Fibroblast of skin of left biceps (primary cell): ENCODE measurements at places on chromosomes 1 and 21.

DNA sequence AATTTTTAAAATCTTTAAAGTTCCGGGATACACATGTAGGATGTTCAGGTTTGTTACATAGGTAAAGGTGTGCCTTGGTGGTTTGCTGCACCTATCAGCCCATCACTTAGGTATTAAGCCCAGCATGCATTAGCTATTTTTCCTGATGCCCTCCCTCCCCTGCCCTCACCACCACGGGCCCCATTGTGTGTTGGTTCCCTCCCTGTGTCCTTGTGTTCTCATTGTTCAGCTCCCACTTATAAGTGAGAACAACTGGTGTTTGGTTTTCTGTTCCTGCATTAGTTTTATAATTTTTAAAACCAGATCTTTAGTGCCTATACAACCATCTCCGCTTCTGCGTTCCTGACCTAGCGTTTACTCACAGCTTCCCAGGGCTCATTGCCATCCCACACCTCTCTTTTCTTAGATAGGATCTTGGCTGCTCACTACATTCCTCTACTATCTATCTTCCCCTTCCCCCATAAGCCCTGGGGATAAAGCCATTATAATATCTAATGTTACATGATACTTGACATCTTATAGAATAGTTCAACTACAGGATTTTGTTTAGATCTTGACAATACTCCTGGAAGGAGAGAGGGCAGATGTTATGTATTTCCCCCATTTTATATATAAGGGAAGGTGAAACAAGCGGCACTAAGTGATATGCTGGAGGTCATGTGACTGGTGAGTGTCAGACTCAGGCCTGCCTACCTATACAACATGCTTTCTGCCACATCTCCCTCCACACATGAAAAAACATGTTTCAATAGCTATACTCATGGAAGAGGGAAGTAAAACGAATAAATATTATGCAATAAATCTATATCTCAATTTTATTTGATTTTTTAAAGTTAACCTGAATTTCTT lies 52.3 kb upstream of the DNAJC6 start:
- no peak for DNase-seq

DNA sequence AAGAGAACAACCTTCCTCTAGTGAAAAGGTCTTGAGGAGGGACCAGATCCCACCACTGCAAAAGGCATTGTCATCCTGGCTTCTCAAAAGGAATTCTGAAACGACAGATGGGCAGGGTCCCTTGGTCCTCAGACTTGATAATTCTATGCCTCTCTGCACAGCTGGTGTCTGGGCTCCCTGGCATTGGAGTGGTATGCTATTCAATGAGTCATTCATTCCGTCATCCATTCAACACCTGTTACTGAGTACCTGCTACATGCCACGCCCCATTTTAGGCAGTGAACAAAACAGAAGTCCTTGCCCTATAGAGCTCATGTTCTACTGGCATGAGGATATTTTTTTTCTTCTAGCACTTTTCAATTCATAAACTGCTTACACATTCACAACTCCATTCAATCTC lies 45.8 kb upstream of the HMGB4 start:
- DNase-seq = no peak

GRCh38 chr1:204222006-204222763 lies 8.4 kb upstream of the GOLT1A start:
- DNase-seq = no peak

- no peak for DNase-seq
Measured at GRCh38 chr1:200783926-200784325, 45.2 kb downstream of the CAMSAP2 start.

- DNase-seq = no peak
Measured at GRCh38 chr1:26025060-26025459, 3.5 kb downstream of the EXTL1 start.

GRCh38 chr1:166999500-167000055 lies 10.5 kb downstream of the MAEL start:
- DNase-seq = no peak

GRCh38 chr21:37921091-37921490 lies 4.8 kb upstream of the KCNJ6 start:
- no peak for DNase-seq

GRCh38 chr1:2534687-2535441 lies 4.8 kb upstream of the HES5 start:
- DNase-seq = no peak

DNA sequence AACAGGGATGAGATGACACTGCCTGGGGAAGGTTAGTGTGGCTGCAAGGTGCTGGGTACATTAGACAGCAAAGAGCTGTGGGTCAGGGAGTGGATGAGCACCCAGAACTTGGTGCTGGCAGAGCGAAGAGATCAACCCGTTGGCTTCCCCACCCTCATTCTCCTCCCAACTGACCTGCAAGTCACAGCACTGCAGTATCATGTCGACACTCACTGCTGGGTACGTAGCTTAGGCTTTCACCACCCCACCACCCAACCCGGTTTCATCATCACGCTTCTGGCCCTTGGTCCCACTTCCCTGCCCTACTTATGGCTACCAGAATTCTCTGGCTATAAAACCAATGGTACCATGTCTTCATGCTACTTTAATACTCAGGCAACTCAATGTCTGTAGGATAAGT lies 73.6 kb upstream of the LYST start:
- DNase-seq = no peak

DNA sequence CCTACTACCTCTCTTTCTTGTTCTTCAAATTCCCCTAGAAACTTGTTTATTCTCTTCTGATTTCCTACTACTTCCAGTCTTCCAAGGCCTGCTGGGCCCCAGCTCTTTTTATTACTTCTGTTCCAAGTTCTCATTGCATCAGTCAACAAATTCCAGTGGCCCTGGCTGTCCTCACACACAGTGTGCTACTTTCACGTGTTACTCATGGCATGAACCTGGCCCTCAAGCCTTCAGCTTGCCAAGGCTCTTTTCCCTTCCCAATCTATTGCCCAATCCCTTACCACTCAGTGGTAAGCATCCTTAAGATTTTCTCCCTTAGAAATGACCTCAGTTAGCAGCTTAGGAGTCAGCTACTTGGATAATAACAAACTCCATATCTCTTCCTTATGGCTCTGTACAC lies 613.5 kb downstream of the LMO4 start:
- DNase-seq = no peak

- DNase-seq = no peak
Measured at GRCh38 chr1:61081686-61082310, 563 bp upstream of the NFIA start.

DNA sequence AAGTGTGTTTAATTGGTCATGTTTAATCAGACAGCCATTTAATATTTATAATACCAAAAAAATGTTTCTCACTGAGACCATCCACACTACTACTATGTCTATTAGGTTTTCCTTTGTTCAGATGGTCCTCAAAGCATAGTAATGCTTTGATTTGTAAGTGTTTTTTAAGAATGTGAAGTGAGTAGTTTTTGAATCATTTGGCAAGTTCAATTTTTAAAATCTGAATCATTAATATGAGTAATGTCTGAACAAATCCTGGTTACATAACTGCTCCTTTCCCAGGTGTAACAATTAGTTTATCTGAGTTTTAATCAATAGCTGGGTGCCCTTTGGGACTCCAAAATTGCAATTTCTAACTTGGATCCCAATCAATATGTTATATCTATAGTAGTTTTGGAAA lies 23.5 kb upstream of the RPL5 start:
- DNase-seq = no peak

DNA sequence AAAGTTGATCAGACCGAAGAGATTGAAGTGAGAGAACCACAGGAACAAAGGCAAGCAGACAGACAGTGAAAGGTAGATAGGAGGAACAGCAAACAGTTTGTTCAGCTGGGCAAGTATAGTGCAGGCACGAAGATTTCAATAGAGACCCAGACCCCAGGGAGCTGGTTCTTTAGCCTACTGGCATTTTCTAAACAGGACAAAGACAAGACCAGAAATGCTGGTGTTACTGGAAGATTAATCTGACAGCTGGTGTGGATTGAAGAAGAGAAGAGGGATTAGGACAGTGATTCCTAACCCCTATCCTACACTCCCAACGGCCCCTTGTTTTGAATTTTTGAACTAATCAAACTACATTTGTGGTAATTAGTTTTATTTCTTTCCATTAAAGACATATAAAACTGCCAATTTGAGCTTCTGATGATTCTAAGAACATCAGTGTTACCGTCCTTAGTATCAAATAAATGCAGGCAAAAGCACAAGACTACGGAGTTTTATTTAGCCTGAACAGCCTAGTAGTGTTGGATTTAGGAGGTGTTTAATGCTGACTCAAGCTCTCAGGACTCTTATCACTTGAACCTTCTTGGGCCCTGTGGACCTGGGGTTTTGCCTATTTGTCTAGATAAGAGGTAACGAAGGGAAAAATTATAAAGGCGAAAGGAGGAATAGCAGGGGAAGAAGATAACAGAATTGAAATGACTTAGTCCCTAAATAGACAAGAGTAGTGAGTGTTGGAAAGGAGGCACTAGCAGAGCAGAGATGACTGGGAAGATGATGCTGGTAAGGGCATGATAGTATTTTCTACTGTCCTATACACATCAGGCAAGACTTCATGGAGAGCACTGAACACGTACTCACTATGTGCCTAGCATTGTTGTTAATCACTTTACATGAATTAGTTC lies 2.0 kb downstream of the NPL start:
- DNase-seq = no peak

DNA sequence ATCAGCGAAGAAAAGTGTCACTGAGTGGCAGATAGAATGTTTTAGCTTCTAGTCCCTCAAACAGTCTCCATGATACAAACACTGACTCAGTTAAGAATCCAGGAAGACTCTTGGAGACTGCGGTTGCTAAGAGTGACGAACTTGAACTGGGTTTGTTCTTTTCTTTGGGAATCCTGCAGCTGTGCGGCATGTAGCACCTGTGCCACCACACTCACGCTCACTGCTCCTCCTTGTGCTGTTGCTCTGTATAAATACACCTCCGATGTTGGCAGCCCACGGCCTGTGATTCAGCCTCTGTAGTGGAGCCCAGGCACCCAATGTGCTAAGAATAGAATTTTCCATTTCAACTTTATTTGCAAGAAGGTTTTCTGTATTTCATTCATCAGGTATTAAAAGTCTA lies 5.5 kb upstream of the PPIE start:
- DNase-seq = no peak

- no peak for DNase-seq
Measured at GRCh38 chr1:221947731-221948130, 205.8 kb upstream of the DUSP10 start.

DNA sequence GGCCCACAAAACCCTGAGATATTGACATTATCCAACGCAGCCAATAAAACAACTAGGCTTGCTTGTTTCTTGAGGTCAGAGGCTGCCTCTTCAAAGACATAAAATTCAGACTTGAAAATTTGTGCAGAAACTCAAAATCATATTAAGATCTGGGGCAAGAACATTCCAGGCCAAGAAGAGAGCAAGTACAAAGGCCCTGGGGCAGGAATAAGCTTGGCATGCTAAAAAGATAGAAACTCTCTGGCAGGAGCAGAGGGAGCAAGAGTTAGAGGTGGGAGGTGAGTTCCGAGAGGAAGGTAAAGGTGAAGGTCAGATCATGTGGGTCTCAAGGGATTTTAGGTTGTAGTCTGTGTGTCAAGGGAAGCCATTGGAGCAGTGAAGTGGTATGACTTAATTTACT lies 8.8 kb upstream of the IGSF3 start:
- DNase-seq = no peak

- DNase-seq = no peak
Measured at GRCh38 chr1:119868176-119868575, 28.1 kb downstream of the ADAM30 start.

DNA sequence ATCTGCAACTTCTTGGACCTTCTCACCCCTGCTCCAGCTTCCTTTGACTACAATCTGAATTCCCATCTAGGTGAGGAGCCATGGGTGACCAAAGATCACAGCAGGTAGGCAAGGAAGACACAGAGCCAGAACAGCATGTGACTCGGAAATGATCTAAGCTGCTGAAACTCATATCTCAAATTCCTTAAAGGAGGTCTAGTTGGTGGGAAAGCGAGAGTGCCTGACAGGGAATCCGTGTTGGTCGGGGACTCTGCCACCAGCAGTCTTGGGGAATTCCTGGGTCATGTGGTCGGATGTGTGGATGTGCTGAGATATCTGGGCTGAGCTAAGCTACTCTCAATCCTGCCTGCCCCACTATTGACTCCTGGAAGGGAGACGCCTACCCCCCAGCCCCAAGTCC lies 3.2 kb upstream of the NUAK2 start:
- DNase-seq = no peak
